ENCODE measurements at places on chromosomes 7 and 10. TPM values are rescaled to one million over a fixed set of nuclear protein-coding genes. Genes with fewer than 3 reads are reported as not detected.

Gene SSC4D
- total RNA-seq: 0.56 TPM

Gene SMKR1
- not detected for total RNA-seq

Gene CLRN3
- not detected for total RNA-seq

Gene TNS3
- total RNA-seq: 64.3 TPM

Gene WDR37
- total RNA-seq: 12.7 TPM

Gene ASZ1
- not detected for total RNA-seq

Gene ASB15
- not detected for total RNA-seq

Gene GPR85
- 5.0 TPM for total RNA-seq

Gene PRRT4
- not detected for total RNA-seq

Gene ATAD1
- total RNA-seq: 41.4 TPM

Gene SAMD9L
- total RNA-seq: 6.4 TPM

Gene KIFBP
- total RNA-seq: 67.2 TPM

Gene GIMAP1
- not detected for total RNA-seq

Gene CYP3A4
- total RNA-seq: not detected

Gene VGF
- total RNA-seq: 0.18 TPM

Gene TMEM184A
- 0.28 TPM for total RNA-seq

Gene ALOX5
- total RNA-seq: not detected

Gene RSPH10B2
- not detected for total RNA-seq

Gene POLR3A
- 21.4 TPM for total RNA-seq

Gene ITGB8
- total RNA-seq: 10.8 TPM

Gene JCAD
- 18.9 TPM for total RNA-seq

Gene RNF148
- total RNA-seq: not detected

Gene NUPR2
- total RNA-seq: not detected

Gene ASIC3
- not detected for total RNA-seq

Gene NPC1L1
- not detected for total RNA-seq

Gene EDRF1
- 28.1 TPM for total RNA-seq

Gene MKI67
- total RNA-seq: 36.4 TPM

Gene CYTH3
- 14.2 TPM for total RNA-seq

Gene NEBL
- under 0.01 TPM for total RNA-seq

Gene NEUROD6
- not detected for total RNA-seq

Gene SPDYE2B
- not detected for total RNA-seq

Gene NDUFB8
- total RNA-seq: 98.3 TPM

Gene PRKCQ
- total RNA-seq: under 0.01 TPM

Gene ADAMTS14
- under 0.01 TPM for total RNA-seq

Gene RET
- total RNA-seq: 0.18 TPM

Measured in IMR-90 (cell line).